ENCODE measurements at places on chromosomes 16 and 17. TPM values are rescaled to one million over a fixed set of nuclear protein-coding genes. Genes with fewer than 3 reads are reported as not detected.

Gene FOXL1
- total RNA-seq = 1.2 TPM

Gene CD300E
- total RNA-seq = not detected

Gene CACNG5
- 12.2 TPM for total RNA-seq

Gene DBF4B
- total RNA-seq = 5.8 TPM

Gene CLEC19A
- 2.8 TPM for total RNA-seq

Gene KRT9
- total RNA-seq = not detected

Gene ZNF423
- 30.9 TPM for total RNA-seq

Gene DCXR
- total RNA-seq = 33.7 TPM

Gene CANT1
- 24.9 TPM for total RNA-seq

Gene CDK5R1
- total RNA-seq = 176 TPM

Gene KRTAP2-3
- total RNA-seq = not detected

Gene MRTFB
- 65.7 TPM for total RNA-seq

Gene KRT12
- total RNA-seq = not detected

Gene DOC2A
- total RNA-seq = 12.5 TPM

Gene CEP295NL
- 1.4 TPM for total RNA-seq

Gene TNK1
- total RNA-seq = 1.4 TPM

Gene AATK
- 17.8 TPM for total RNA-seq

Gene CEMP1
- 0.92 TPM for total RNA-seq

Gene PKMYT1
- total RNA-seq = 2.3 TPM

Gene ITGA2B
- total RNA-seq = 2.3 TPM

Gene GJD3
- total RNA-seq = not detected

Data from diencephalon (tissue), 1 donor.